CMK (cell line): ENCODE measurements at places on chromosomes 13 and 19.

DNA sequence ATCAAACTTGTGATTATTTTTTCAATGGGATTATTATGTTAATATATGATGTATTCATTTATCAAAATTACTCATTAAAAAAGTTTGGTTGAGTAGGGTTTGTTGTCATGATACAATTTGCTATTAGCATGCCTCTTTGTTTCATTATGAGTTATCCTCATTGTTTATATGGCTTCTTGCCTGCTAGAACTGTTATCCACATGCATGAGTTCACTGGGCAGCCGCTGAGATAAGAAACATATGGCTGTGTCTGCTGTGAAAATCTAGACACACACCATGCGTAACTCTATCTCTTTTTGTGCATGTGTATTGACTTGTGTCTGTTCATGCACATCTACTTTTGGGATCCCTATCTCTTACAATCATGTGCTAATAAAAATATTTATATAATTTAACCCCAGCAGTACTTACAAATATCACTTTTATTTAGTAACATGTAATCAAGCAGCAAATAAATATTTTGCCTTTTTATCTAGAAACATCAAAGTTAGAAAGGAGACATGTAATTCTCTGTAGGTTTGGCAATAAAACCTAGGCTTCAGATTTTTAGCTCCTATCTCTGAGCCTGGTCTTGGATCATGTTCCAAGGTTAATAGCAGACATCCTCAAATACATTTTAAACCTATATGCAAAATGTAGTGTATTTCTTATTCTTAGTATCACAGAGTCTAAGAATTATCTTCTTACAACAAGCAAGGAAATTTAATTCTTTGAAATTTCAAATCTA, 11.2 kb upstream of the KLF12 start:
- DNase-seq = no peak

- DNase-seq = no peak
Observed at GRCh38 chr19:41591951-41592562, 16.1 kb downstream of the CEACAM21 start.

GRCh38 chr19:2087621-2088100, 8.5 kb downstream of the MOB3A start:
- DNase-seq = peak; percentile 66

- DNase-seq = no peak
Observed at GRCh38 chr19:34972163-34972705, 8.2 kb upstream of the ZNF792 start.

GRCh38 chr19:36514012-36514612, 14.0 kb downstream of the ZNF260 start:
- no peak for DNase-seq

DNA sequence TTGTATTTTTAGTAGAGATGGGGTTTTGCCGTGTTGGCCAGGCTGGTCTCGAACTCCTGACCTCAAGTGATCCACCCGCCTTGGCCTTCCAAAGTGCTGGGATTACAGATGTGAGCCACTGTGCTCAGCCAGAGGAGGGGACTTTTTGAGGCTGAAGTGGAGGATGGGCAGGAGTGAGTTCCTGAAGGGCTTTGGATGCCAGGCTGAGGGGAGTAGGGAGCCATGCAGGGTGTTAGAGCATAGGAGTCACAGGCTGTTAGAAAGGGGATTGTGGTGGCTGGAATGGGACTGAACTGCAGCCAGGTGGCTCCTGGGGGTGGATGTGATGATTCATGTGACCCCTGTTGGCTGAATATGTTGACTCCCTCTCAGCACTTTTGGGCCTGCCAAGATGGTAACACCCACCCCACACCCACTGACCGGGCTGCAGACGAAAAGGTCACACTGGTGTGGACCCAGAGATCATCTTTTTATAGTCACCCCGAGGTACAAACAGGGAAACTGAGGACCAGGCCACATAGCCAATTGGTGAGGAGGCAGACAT, 11.2 kb downstream of the CYP4F22 start:
- DNase-seq = no peak

DNA sequence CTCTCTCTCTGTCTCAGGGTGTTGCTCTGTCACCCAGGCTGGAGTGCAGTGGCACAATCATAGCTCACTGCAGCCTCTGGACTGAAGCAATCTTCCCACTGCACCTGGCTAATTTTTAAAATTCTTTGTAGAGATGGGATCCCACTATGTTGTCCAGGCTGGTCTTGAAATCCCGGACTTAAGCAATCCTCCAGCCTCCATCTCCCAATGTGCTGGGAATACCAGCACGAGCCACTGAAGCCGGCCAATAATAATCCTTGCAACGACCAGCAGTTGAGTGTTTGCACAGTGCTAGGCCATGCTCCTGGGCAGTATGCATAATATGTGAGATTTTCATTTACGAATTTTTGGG, 640 bp upstream of the EPOR start:
- DNase-seq = no peak

GRCh38 chr19:12841094-12841493, 2.8 kb downstream of the MAST1 start:
- no peak for DNase-seq

DNA sequence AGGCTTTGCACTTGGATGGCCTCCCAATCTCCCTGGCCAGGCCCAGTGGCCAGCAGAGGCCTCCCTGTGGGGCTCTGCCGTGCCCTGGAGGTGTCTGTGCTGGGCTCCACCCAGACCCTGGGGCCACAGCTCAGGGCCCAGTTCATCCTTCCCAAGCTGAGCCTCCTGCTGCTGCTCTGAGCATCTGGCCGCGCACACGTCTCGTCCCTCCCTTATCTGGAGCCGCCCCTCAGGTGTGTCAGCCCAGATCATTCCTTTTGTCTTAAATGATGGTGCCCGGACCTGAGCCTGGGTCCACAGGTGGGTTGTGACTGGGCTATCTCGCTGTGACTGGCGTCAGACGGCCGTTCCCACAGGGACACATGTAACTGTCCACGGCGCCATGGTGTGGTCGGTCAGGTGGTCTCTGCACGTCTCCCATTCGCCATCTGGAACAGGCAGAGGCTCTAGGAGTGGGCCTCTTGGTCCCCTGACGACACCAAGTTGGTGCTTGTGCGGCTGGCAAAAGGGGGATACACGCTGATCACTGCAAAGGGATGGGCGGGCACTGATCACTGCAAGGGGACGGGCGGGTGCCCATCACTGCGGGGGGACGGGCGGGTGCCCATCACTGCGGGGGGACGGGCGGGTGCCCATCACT, 14.3 kb upstream of the ZNF554 start:
- DNase-seq = no peak

- DNase-seq = no peak
Observed at GRCh38 chr19:31318790-31319425, 30.3 kb downstream of the TSHZ3 start.

DNA sequence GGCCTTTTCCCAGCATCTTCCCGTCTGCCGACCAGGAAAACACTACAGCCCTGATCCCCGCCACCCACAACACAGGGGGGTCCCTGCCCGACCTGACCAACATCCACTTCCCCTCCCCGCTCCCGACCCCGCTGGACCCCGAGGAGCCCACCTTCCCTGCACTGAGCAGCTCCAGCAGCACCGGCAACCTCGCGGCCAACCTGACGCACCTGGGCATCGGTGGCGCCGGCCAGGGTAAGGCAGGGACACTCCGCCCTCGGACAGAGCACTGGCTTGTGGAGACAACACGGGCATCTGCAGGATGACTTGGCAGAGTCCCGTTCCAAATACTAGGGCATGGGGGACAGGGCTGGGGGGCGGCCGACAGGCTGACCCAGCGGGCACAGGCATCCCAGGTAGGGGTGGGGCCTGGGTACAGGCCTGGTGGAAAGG, 31.1 kb downstream of the COMP start:
- DNase-seq = no peak

DNA sequence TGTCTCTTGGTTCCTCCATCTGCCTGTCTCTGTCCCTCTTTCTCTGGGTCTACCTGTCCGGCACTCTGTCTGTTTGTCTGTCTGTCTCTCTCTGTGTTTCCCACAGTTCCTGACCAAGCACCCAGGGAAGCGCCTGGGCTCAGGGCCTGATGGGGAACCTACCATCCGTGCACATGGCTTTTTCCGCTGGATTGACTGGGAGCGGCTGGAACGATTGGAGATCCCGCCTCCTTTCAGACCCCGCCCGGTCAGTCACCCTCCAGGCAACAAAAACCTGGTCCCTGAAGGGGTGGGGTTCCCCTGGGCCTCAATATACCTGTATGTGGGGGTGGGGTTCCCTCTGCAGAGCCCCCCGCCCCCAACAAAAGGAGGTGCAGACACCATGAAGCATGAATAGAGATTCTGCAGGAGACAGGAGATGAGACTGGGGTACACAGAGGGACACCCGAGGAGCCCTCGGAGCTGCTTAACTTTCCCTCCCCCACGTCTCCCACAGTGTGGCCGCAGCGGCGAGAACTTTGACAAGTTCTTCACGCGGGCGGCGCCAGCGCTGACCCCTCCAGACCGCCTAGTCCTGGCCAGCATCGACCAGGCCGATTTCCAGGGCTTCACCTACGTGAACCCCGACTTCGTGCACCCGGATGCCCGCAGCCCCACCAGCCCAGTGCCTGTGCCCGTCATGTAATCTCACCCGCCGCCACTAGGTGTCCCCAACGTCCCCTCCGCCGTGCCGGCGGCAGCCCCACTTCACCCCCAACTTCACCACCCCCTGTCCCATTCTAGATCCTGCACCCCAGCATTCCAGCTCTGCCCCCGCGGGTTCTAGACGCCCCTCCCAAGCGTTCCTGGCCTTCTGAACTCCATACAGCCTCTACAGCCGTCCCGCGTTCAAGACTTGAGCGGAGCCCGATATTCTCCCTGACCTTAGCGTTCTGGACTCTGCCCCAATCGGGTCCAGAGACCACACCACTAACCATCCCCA, 2.6 kb upstream of the CACNG7 start:
- DNase-seq = no peak

DNA sequence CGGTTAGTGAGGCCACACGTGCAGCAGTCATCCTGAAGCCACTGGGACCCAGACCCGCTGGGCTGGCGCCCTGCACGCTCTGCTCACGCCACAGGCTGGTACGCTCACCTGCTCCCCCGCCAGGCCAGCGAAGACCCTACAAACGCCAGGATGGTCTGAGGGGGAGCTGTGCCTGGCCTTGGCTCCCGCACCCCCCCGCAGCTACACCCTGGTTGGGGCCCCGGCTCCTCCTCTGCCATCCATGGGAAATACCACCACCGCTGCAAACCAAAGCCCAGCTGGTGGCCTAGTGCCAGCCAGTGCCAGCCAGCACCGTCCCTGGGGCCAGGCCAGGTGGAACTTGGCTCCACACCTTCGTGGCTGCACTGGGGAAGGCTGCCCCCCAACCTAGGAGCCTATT, 23.3 kb upstream of the CACTIN start:
- DNase-seq = no peak

- DNase-seq = no peak
Observed at GRCh38 chr13:40221460-40222201, 444.8 kb downstream of the FOXO1 start.

DNA sequence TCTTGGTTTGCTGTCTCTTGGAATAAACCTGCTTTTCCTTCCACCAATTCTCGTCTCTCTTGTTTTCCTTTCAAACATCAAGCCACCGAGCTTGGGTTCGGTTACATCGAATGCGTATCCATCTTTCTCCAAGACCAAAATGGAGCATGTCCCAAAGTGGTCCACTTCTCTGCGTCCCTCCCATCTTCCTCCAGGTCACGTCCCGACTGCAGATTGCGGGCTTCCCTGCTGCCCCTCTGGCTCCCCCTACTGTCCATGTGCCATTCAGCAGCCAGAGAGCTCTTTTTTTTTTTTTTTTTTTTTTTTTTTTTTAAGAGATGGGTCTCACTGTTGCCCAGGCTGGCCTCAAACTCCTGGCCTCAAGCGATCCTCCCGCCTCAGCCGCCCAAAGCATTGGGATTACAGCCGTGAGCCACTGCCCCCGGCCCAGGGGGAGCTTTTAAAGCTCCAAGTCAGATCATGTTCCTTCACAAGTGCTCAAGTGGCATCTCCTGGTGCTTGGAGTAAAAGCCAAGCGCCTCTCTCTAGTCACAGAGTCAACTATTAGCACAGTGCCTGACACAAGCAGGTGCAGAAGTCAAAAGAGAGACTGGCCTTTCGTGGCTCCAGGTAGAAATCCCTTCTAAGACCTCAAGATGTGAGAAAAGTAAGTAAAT, 10.0 kb downstream of the COL5A3 start:
- DNase-seq = peak; percentile 39

- no peak for DNase-seq
Observed at GRCh38 chr13:60273971-60274527, 110.3 kb upstream of the DIAPH3 start.

DNA sequence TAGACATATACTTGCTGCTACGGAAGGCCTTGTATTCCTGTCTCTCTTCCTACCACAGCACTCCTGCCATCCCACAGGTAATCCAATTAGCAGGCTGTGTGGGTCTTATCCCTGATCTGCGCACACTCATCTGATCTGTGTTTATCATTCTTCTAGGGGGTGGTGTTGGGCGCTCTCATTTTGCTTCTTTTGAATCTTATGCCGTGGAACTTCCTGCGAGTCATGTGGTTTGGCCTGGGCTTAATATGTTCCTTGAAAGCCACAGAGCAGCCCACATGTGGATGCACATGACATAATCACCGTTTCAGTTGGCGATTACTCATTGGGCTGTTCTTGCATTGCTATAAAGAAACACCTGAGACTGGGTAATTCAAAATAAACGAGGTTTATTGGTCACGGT, 7.5 kb downstream of the RASA3 start:
- no peak for DNase-seq

- no peak for DNase-seq
Observed at GRCh38 chr19:13220847-13221246, 70.6 kb downstream of the IER2 start.

DNA sequence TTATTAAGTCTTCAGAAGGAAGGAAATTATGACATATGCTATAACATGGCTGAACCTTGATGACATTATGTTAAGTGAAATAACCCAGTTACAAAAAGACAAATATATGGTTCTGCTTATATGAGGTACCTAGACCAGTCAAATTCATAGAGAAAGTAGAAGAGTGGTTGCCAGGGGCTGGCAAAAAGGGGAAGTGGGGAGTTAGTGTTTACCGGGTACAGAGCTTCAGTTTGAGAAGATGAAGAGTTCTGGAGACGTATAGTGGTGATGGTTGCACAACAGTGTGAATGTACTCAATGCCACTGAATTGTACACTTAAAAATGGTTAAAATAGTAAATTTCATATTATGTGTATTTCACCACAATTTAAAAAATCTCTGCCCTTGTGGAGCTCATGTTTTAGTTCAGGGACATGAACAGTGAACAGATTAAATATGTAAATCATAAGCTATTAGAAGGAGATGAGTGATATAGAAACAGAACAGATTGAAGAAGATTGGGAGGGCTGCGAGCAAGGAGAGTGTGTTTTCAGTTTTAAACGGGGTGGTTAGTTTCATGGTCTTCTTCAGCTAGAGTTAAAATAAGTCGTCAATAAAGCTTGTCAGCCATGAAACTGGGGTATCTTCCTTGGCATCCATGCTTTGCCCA, 355.2 kb downstream of the KCNRG start:
- no peak for DNase-seq

- no peak for DNase-seq
Observed at GRCh38 chr19:41530761-41531301, 45.1 kb upstream of the CEACAM21 start.

GRCh38 chr13:81874681-81875661, 1534.0 kb upstream of the SPRY2 start:
- DNase-seq = no peak
